Amniotic stem cell (primary cell): ENCODE measurements at places on chromosomes 5 and 9.

DNA sequence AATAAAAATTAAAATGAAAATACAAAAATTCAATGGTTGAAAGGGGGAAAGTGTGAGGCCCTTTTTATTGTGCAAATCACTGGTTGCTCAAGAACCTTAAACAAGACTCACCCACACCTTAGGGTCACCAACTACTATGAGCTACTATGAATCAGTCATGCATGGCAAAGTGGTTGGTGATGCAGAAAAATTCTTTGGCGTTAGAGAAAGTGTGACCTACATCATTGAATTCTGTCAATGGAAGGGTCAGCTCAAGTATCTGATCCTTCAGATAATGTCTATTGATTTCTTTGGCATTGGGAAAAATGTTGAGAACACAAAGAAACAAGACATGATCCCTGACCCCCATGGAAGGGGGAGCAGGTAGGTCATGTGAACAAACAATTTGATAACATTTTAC is 149.7 kb upstream of the ADCY2 start:
- no peak for DNase-seq

DNA sequence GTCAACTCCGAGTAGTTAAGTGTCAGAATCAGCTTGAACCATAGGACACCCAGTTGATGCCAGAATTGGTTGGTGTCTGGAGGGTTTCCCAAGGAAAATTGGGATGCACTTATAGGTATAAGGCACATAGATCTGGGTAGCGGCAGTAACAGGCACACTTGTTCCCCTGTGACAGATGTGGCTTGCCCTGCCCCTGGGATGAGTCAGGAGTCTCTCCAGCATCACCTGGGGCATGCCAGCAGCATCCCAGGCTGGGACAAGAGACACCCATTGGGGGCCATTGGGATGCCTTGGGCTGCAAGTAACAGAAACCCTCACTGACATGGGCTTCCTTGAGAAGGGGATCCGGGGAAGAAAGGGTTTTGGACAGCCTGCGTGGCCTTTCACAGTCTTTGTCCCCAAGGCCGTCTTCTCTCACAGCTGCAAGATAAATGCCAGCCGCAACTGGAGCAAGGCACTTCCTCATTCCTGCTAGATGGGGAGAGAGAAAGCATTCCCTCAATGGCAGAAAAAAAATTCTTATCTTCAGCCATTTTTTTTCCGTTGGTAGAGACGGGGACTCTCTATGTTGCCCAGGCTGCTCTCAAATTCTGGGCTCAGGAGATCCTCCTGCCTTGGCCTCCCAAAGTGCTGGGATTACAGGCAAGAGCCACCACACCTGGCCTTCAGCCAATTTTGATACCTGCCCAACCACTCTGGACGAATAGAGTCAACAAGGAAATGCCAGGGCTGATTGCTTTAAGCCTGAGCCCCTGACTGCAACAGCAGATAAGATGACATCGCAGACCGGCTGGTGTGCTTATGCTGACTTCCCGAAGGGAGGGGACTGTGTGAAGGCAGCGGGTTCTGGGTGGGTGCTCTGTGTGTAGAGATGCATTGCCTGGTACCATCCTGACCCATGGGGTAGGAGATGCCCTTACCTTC is 13.3 kb upstream of the RNF130 start:
- no peak for DNase-seq

- no peak for DNase-seq
Observed at GRCh38 chr5:178285399-178286225, 53.0 kb upstream of the PHYKPL start.

GRCh38 chr9:19378164-19378563 is 1.9 kb downstream of the RPS6 start:
- no peak for DNase-seq

- no peak for DNase-seq
Observed at GRCh38 chr5:154782812-154783592, 27.8 kb downstream of the LARP1 start.
